HS-5 (cell line): ENCODE measurements at places on chromosomes 12 and 14.

- DNase-seq, result no peak
Measured at GRCh38 chr14:66498311-66498710, 9.6 kb upstream of the GPHN start.

- no peak for DNase-seq
Measured at GRCh38 chr12:58774731-58775130, 145.6 kb downstream of the LRIG3 start.

GRCh38 chr12:124471828-124472227, 95.6 kb downstream of the NCOR2 start:
- DNase-seq, result no peak

DNA sequence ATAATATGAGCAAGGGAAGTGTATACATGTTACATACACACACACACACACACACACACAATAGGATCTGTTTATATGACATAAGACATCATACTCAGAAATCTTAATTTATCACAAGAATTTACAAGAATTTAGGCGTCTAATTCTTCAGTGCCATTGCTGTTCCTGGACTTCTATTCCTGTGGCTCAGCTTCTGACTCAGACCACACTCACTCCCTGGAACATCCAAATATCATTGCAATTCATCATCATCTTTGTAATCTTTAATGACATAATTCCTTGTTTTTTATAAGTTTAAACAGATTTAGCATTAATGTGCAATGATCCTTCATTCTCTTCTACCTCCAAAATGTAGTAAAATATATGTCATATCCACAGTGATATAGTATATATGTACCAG, 544.2 kb downstream of the FOXG1 start:
- DNase-seq, result peak; percentile 79

DNA sequence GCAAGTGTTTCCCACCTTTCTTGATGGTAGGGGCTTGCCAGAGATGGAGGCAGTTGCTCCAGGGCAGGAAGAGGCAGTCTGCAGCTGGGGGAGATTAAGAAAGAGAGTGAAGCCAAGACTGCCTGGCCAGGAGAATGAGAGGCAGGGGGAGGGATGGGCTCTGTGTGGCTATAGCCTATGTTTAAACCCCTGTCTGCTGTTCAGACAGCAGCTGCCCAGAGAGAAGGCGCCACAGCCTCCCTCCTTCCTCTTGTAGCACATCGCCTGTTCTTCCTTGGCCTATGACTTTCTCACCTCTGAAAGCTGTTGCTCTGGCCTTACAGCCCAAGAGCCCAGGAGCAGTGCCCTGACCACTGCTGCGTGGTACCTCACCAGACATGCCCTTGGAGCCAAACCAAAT, 61.7 kb downstream of the EMP1 start:
- no peak for DNase-seq

DNA sequence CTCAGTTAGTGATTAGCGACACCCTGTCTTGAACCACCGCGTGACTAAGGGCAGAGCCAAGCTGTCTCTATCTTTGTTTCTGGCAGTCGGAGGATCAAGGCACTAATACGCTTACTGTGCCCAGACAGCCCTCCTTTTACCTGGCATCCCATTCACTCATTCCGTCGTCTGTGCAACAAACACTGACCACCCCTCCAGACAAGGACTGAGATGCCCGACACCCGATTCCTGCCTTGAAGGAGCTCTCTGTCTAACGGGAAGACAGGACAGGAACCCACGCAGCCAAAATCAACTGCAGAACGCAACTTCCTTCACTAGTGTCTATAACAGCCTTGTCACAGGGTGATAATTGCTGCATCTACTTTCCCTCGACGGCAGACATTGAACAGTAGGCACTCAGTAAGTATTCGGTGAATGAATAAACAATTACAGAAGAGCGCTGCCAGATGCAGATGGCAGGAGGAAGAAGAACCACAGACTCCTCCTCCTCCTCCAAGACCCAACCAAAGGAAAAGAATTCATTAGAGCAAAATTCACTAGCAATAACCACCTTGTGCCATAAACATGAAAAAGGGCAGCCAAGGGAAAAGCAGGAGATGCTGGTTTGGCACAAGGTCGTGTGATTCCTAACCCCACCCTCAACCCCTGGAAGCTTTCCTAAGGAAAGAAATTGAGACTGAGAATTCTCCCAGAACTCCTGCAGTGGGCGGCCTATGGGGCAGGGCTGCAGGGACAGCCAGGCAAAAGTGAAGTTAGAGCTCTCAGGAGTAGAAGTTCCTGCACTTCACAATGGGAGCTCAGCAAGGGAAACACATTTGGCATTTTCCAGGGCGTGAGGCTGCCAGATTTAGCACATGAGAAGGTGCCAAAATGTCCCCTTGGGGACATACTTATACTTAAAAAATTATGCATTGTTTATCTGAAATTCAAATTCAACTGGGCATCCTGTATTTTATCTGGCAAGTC, 186.6 kb upstream of the DIO3 start:
- no peak for DNase-seq

DNA sequence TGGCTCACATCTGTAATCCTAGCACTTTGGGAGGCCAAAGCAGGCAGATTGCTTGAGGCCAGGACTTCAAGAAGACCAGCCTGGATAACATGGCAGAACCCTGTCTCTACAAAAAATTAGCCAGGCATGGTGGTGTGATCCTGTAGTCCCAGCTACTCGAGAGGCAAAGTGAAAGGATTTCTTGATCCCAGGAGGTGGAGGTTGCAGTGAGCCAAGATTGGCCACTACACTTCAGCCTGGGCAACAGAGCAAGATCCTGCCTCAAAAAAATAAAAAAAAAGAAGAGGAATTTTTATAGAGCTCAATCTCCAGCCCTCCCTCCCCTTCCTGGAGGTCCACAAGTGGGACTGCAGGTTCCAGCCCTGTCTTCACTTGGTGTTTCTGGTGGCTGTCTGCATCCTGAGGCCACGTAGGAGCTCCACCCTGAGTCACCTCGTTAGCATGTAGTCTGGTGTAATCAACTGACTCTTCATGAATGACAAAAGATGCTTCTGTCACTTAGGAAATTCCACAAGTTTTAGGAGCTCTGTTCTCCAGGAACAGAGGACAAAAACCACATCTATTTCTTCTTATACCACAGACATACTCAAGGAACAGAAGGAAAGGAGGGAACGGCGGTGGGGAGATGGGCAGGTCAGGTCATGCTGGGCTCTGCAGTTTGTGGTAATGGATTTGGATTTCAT, 16.2 kb downstream of the CCDC62 start:
- DNase-seq, result peak; percentile 46

- no peak for DNase-seq
Measured at GRCh38 chr12:124094733-124095132, 121.7 kb downstream of the ZNF664 start.

- no peak for DNase-seq
Measured at GRCh38 chr12:58888131-58888783, 32.0 kb downstream of the LRIG3 start.

GRCh38 chr14:96088481-96088880, 49.3 kb downstream of the C14orf132 start:
- DNase-seq, result no peak

DNA sequence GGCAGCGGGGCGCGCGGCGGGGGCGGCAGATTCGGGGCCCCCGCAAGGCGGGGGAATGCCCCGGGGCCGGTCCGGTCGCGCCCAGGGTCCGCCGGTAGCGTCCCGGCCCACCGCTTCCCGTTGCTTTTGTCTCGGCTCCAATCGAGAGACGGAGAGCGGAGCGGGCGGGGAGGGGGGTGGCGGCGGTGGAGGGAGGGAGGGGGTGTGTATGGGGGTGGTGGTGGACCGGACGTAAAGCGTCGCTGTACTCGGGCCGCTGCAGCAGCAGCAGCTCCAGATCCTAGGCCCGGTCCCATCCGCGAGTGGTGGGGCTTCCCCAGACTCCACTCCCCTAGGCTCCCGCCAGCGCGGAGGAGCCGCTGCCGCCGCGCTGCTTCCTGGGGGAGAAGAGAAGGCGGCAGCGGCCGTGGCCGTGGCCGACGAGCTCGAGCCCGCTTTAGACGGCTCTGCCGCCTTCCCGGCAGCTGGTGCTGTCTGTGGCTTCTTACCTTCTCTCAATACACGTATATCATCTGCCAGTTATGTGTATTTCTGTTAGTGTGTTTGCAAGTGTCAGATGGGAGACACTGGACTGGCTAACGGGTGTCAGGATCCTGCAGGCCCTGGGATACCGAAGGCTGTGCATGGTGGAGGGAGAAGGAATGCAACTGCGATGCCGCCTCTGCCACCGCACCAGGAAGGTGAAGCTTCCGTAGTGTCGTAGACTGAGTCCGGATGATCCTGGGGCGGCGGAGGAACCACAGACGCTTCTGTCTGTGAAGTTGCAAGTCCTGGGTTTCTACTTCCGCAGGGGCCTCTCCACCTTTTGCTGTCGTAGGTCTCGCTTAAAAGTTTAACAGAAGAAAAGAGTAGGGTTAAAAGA, 508 bp downstream of the CNOT2 start:
- peak; percentile 26 for DNase-seq

DNA sequence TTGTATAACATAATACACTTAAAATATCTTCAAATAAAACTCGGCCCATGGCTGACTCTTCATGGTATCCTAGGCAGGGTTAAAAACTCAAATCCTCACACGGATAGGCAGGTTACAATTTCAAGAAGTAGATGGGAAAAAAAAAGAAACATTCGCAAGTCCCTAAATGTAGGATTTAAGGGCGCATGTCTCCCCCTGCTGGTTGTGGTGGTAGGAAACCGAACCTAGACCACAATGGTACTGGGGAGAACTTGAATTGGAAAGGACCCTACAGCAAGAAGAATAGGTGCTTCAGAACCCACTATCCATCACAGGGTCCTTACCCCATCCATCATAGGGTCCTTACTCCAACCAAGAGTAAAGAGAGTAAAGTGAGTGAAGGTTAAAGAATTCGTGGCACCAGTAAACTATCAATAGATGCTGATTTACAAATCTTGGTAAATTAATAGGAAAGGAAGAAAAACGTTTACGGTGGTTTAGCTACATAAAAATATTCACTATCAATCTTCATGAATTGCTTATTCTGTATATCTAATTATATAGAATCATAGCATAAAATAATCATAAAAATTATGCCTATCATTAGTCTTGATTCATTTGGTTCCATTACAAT, 3.3 kb upstream of the CIPC start:
- DNase-seq, result peak; percentile 44

DNA sequence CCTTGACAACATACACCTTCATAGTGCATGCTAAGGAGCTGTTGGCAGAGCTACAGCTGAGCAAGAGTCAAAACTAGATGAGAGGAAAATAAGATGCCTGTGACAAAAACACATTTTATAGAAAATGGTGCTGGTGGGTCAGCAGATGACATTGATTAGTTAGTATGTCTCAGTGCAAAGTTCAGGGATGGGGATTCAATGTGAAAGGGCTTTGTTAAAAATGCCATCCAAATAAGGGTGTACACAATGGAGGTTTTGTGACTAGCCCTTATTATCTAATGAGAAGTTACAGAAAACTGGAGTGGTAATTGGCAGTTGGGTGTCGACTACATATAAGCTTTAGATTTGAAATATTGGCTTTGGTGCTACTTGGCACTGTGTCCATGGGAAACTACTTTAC, 169.0 kb downstream of the MON2 start:
- no peak for DNase-seq

DNA sequence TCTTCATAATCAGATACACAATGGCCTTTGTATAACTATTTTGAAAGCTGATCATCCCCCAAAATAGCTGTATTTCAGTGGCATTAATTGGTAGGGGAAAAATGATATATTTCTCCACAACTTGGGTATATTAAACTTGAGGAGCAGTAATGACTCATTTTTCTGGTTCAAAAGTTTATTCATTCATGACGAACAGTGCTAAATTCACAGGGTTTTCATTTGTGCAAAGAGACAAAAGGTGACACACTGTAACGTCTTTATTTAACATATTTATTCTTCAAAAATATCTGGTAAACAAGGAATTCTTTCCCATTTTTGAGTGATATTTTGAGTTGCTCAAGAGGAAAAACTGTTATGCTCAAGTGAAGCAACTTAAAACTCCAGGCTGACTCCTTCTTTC, 415.5 kb upstream of the SOX5 start:
- no peak for DNase-seq

DNA sequence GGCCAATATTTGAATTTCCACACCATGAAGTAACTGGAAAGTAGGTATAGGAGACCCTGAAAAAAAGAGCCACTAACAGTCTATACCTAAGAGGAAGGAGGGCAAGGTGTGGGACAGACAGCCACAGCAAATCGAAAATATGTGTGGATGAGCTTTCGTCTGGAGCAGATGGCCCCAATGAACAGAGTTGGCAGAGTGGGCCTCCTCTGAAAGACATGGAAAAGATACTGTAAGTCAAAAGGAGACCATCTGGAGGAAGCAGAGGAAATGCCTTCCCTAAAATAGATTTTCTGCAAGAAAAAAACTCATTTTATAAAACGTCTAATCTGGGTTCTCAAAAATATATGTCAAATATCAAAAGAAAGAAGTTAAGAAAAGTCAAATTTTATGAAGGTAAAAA, 157.2 kb upstream of the PRKD1 start:
- DNase-seq, result no peak

GRCh38 chr14:37090026-37090425, 82.4 kb downstream of the SLC25A21 start:
- DNase-seq, result no peak

DNA sequence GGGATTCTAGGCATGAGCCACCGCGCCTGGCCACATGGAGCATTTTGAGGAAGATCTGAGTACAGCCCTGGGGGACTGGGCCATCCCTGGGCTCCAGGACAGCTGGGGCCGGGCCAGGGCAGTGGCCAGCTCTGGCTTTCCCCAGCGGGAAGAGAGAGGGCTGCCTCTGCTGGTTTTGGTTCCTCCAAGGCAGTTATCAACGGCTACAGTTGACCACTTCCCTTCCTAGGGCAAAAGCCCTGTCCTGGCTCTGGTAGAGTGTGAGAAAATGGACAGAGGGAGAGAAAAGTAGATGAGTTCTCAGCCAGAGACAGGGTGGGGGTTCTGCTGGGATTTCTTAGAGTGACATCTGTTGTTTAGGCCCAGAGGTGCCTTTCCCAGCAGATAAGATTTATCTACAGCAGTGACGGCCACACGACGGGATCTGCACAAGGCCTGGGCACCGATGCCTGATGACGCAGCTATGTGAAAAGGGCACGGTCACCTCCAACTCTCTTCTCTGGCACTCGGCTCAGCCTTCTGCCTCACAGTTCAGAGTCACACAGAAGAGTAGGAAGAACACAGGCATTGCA, 5.5 kb upstream of the HVCN1 start:
- no peak for DNase-seq

DNA sequence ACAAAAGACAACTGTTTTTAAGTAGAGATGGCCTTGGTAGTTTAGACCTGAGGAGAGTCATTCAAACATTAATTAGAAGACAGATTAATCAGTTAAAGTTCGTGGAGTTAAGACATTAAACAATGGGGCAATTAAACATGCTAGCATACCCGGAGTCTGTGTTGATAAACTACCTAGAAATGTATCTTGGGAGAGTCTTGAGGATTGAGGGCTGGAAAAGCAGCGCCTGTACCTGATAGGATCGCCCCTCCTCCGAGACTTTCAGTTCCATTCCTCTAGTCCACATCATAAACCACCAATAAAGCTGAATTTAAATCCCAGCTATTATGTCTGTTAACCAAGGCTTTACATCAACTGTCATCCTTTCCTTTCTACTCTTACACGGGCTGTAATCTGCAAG, 1.0 kb upstream of the KRAS start:
- no peak for DNase-seq

GRCh38 chr12:11807458-11807857, 158.0 kb downstream of the ETV6 start:
- no peak for DNase-seq
